Activated CD8-positive, alpha-beta memory T cell treated with anti-CD3 and anti-CD28 coated beads for 1 hour (primary cell): ENCODE measurements at places on chromosomes 2 and 18.

GRCh38 chr2:13660231-13660630 lies 943.5 kb downstream of the TRIB2 start:
- DNase-seq: no peak

DNA sequence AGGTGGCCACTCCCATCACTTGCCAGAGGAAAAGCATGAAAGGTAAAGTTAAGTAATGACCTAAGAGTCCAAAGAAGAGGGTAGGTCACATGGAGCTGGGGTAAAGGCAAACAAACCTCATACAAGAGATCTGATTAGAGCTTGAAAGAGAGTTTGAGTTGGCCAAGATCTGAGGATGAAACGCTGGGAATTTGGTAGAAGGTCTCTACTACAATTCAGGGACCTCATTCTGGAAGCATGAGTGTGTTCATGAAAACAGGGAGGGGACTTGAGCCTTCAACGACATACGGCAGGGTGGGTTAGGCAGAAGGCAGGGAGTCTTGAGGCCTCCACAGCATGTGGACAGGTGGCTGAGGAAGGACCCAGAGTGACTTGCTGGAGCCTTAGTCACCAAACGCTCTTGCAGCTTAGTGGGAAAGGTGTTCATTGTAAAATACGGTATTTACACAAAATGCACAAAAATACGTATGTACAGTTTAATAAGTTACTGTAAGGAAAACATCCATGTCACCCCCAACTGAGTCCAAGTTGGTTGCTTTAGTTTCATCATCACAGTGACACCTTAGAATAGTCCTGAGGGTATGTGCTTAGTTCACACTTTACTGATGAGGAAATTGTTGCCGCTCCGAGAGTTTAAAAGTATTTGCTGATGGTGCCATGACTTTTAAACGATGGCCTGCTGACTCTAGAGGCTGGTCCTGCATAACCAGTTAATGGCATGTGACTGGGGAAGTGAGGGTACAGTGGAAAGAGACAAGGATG lies 5.0 kb upstream of the FARP2 start:
- DNase-seq: no peak

- DNase-seq: no peak
Observed at GRCh38 chr2:204840504-204840903, 295.2 kb downstream of the PARD3B start.

DNA sequence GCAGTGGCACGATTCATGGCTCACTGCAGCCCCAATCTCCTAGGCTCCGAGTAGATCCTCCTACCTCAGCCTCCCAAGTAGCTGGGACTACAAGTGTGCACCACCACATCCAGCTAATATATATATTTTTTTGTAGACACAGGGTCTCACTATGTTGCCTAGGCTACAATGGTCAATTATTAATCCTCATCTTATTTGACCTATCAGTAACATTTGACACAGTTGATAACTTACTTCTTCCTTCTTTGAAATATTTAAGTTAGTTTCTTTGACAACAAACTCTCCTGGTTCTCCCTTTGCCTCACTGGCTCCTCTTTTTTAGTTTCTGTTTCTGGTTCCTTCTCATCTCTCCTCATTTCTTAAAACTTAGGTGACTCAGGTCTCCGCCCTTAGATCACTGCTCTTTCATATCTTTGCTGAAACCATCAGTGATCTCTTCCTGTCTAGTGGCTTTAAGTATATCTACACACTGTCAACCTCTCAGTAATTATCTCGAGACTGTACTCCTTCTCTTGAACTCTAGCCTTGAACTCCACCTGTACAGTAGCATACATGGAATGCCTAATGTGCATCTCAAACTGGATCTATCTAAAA lies 11.5 kb downstream of the PGAP1 start:
- no peak for DNase-seq

GRCh38 chr2:73920577-73921545 lies 5.8 kb upstream of the DGUOK start:
- no peak for DNase-seq

GRCh38 chr18:713135-713490 lies 683 bp upstream of the ENOSF1 start:
- DNase-seq: no peak

- DNase-seq: no peak
Observed at GRCh38 chr2:156448766-156449165, 12.6 kb downstream of the GPD2 start.

- no peak for DNase-seq
Observed at GRCh38 chr2:159091976-159092375, 123.5 kb downstream of the TANC1 start.

DNA sequence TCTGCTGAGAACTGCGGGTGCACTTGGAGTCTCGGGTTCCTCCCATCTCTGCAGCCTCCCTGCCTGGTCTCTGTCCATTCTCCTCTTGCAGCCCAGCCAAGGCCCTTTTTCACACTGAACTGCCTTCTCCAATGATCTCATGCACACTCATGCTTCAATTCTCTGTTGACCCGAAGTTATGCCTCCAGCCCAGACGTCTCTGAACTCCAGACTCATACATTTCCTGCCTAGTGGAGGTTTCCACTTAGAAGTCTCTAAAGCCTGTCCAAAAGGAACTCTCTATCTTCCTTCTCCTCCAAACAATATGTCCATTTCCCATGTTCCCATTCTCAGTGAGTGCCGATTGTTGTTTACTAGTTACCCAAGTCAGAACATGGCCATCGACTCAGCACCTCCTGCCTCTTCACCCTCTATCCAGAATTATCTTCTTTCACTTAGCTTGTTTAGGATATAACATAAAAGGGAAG lies 155.2 kb downstream of the IRS1 start:
- DNase-seq: no peak

GRCh38 chr18:46319783-46320182 lies 215.6 kb downstream of the HAUS1 start:
- no peak for DNase-seq

DNA sequence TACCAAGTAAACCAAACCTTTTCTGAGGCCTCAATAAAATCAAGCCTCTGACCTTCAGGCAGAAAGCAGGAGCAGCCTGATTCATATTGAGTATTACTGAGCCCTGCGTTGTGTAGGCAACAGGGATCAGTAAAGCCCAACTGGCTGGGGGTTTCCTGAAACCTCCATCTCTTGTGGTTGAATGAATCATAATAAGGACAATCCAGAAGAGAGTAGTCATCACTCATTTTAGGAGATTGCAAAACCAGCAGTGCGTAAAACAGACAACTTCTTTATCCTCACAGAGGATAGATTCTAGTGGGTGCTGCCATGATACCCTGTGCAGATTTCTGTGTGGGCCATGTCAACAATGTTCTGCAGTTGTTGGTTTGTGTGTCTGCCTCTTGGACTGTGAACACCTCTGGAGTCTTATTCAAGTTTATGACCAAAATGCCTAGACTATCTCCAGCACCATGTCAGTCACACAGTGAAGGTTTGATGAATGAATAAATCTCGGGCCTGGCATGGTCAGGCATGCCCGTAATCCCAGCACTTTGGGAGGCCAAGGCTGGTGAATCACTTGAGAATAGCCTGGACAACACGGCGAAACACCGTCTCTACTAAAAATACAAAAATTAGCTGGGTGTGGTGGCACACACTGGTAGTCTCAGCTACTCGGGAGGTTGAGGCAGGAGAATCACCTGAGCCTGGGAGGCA lies 51.8 kb upstream of the RAB27B start:
- no peak for DNase-seq
